ENCODE measurements at places on chromosomes 3 and 15. TPM values are rescaled to one million over a fixed set of nuclear protein-coding genes. Genes with fewer than 3 reads are reported as not detected.

MEX3B gene
- 96.4 TPM for total RNA-seq

KIF7 gene
- total RNA-seq = 5.1 TPM

CFAP100 gene
- total RNA-seq = 2.0 TPM

RTP4 gene
- not detected for total RNA-seq

C3orf52 gene
- 0.31 TPM for total RNA-seq

CELSR3 gene
- 34.5 TPM for total RNA-seq

CD96 gene
- not detected for total RNA-seq

ABI3BP gene
- 7.8 TPM for total RNA-seq

IMPDH2 gene
- total RNA-seq = 190 TPM

GOLGA8O gene
- total RNA-seq = not detected

SLC24A5 gene
- not detected for total RNA-seq
